ENCODE measurements at places on chromosomes 3 and 15.

DNA sequence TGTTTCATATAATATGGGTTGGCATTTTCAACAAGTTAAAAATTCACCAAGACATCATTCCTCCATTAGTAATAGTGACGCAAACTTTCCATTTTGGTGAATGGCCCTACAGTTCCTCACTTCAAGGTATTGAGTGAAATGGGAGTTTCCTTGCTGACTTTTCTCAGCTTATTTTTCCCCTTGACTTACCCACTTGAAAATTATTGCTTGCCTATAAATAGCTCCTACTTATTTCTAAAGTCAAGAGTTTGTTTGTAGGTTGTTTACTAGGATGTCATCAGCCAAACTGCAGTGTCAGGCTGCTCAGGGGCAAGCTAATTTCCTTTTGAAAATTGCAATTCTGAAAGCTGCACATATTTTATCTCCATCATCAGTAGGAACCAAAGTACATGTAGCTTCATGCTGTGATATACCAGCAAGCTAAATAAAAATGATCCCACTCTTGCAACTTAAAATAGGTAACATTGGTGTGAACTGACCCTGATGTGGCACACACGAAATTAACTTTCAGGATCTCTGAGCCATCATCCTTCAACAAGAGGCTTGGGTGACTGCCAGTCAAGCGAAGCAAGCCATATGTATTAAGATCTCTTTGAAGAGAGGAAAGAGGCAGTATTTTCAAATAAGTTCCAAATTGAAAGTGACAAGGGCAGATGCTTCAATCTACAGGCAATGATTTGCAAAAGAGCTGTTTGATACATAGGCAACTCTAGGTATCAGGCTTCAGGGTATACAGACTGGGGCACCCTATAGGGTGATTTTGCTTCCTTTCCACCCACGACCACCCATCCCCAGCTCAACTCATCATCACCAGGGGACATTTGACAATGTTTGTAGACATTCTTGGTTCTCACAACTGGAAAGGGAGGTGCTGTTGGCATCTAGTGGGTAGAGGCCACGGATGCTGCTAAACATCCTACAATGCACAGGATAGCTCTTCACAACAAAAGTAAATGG is 66.8 kb upstream of the RASGRP1 start:
- DNase-seq, result no peak

DNA sequence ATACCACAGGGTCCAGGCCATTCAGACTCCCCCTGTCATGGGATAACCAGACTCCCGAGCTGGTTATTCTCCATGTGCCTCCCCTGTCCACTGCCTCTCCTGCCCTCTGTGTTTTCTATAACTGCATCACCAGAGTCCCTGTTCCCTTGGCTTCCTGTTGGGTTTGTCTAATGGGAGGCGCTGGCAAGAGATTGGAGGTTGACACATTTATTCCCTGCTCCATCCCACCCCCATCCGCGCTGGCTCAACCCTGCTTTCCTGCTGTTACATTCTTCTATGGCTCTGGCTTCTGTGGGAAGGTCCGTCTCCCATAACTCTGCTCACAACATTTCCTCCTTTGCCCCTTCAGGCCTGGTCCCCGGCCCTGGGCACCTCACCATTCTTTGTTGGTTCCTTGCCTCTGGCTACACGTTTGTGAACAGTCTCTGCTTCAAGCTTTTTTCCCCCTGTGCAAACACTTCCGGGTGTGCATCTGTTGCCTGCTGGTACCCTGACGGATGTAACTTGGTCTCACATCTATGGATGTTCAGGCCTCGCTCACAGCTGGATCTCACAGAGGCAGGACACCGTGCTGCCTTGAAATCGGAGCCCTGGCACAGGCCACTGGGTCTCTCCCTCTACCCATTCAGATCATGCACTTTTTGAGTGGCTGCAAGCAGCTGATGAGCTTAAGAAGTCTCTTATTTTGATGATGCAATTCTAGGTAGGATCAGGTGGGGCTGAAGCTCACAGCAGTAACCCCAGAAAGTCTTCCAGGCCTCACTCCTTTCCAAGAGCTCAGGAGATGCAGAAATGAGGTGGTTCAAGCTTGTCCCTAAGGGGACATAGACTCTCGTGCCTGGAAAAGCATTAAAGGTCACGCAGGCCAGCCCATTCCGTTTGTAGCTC is 68.6 kb upstream of the ATP13A3 start:
- no peak for DNase-seq

DNA sequence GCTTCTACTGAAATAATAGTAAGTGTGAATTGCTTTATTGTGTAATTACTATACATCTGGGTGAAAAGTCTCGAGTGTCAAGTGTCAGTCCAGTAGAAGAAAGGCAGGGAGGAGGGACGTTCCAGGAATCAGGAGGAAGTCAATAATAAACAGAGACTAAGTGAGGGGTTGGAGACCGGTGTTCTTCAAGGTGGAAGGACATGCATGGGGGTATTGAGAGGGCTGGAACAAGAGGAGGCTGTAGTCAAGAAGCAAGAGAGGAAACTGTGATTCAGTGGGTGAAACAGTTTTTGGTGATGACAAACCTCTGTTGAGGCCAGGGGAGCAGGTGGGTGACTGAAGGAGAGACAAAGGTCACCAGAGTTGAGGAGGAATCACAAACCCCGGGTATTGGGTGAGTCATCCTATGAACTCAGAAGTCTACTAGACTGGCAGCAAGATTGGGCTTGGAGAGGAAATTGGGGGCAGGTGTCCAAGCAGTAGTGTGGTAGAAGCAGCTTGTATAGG is 11.6 kb upstream of the SCAMP5 start:
- no peak for DNase-seq

- no peak for DNase-seq
These were observed 70.9 kb downstream of the IGF1R start for GRCh38 chr15:98719137-98719740.

DNA sequence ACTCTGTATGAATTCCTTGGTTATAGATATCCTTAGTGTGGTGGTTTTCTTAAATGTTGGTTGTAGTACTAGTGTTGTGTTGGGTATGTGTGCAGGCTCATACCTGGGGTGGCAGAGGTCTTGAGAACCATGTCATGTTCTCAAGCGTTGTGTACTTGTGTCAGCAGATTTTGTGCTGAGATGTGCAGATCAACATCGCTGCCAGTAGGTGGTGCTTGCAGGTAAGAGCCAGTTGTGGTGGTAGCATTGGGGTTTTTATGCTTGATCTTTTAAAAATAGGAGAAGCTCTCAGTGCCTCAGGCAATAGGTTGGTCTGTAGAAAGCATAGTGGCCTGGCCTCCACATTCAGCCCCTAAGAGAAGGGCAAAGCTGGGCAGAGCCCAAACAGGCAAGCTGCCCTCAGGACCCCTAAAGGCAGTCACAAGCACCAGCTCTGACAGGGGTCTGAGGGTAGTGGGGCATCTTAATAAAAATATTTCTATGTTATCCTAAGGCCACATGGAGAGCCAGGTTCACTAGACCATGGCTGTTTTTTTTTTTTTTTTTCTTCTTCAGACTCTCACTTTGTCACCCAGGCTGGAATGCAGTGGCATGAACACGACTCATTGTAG is 164.0 kb downstream of the IL20RB start:
- DNase-seq, result no peak

DNA sequence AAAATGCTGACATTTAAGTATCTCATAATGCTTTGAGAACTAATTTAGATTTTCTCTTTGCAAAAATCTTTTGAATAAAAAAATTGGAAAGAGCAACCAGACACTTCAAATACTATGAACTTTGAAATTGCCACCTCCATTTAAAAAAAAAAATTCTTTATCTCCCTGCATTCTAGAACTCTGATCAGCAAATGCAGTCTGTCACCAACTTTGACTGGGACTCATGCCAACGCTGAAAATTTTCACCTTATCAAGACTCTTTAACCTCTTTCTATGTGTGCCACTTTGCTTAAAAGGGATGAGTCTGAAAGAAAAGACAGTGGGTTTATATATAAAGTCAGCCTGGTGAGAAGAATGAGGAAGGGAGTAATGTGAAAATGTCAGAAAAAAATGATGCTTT is 191.2 kb upstream of the ARPP21 start:
- no peak for DNase-seq

GRCh38 chr3:159800434-159801155 is 188.0 kb upstream of the IL12A start:
- DNase-seq, result no peak

GRCh38 chr15:36603987-36604386 is 24.6 kb downstream of the CDIN1 start:
- no peak for DNase-seq

GRCh38 chr3:148697306-148698189 is at the start of gene AGTR1:
TSS of gene AGTR1 (plus strand) at chr3:148697903. CDS start at chr3:148741036, 43,133 bp downstream.
- no peak for DNase-seq

DNA sequence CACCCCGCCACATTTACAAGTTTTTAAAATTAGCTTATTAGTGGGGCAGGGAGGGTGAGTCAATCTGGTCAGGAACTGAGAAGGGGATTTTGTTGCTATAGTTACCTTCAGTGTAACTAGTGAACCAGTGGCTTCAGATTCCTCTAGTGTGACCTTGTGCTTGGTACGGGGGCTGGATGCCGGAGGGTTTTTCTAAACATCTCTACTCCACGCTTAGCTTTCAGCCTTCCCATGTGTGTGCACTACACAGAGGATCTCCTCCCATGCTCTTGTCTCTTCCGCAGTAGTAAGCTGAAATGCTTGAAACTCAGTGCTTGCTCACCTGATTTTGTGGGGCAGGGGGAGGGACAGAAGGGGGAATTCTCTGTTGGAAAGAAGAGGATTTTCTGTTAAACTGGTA is 67.9 kb upstream of the AKAP13 start:
- no peak for DNase-seq

- DNase-seq, result no peak
These were observed 62.6 kb downstream of the DUT start for GRCh38 chr15:48393645-48394506.

DNA sequence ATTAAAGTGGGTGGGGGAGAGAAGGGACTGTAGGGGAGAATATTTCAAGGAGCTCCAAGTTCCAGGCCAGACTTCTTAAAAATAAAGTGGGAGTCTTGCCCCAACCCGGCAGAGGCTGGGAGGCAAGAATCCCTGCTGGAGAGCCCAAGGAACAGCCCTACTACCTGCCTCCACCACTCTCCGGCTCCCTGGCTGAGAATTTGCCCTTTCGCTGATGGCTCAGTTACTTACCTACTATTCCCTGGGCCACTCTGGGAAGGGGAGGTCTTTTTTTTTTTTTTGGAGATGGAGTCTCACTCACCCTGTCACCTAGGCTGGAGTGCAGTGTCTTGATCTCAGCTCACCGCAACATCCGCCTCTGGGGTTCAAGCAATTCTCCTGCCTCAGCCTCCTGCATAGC is 15.5 kb downstream of the MYL3 start:
- no peak for DNase-seq

- no peak for DNase-seq
These were observed 251.4 kb upstream of the UMPS start for GRCh38 chr3:124478830-124479229.

GRCh38 chr3:124686028-124686670 is 44.1 kb upstream of the UMPS start:
- DNase-seq, result no peak

- no peak for DNase-seq
These were observed 73.3 kb upstream of the PYGO1 start for GRCh38 chr15:55661428-55661827.

DNA sequence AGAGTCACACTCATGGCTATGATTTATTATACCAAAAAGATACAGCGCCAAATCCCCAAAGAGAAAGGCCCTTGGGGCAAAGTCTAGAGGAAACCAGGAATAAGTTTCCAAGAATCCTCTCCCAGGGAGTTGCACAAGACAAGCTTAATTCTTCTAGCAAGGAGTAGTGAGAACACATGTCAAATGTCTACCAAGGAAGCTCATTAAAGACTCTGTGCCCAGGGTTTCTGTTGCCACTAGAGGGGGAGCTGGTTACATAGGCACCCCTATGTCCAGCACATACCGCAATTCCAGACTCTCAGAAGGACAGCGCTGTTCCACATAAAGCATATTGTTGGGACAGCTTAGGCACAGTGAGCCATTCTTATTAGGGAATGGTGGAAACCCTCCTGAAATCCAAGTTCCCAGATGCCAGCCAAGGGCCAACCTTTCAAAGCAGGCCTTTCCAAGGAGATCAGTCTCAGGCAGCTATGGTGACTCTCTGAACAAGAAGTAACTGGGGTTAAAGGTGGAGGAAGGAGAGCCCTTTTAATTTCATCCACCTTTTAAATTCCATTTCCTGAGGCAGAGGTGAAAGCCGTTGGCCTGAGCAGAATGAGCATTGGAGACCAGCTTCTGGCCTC is 194.2 kb downstream of the UACA start:
- DNase-seq, result no peak

DNA sequence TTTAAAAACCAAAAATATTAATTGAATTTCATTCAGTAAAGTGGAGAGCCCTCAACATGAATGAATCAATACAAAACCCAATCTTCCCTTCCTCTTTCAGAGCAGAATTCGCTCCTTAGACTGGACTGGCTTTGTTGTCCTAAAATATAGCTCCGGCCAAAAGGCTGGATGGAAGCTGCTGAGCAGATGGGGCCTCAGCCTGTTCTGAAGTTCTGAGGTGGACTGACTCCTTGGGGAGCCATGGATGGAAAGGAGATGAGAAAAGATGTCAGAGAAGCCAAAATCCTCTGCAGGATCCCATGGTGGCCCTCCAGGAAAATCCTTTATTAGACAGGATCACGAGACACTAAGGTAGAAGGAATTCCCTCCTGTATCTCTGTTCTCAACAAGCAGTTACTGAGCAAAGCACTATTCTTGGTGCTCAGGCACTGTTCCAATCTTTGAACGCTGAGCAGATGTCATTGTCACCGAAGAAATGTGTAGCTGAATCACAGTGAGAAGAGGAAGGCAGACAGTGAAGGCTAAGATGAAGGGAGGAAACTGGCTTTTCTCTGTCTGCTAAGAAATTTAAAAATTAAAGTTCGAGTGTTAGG is 122.0 kb downstream of the SEMA6D start:
- no peak for DNase-seq

- DNase-seq, result no peak
These were observed 76.8 kb upstream of the C15orf61 start for GRCh38 chr15:67444100-67444499.

GRCh38 chr15:100740138-100740537 is 137.7 kb downstream of the ASB7 start:
- no peak for DNase-seq

DNA sequence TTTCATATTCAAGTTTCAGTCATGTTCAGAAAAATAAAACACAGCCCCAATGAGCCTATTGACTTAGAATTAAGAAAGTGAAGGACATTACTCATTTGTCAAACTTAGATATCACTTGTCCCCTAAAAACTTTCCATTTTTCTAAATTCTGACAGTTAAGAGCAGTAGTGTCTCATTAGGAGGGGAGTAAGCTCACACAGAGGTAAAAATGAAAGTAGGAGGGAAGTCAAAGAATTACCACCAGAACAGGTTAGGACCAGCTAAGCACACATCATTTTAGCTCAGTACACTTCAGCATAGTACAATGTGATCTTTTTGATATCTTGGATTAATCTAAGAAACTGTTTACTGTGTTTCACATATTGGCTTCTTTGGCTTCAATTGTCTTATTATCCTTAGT is 64.3 kb downstream of the OSTN start:
- DNase-seq, result no peak

DNA sequence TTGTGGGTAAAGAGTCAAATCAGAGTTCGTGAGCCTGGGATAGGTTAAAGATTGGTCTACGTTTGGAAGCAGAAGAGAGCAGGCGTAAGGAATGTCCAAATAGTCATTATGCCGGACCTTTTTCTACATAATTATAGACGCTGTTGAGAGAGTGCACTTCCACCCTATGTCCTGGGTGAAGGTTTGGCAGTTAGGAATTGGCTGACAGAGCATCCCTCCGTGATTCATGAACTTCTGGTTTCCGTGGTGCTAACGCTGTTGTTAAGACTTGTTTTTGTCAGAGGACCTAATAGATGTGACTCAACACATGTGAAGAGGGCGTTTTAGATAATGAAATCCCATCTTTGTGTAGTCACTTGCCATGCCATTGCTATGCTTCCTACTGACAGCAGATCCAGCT is 1.1 kb downstream of the EAF1 start:
- no peak for DNase-seq

GRCh38 chr15:39538936-39539335 is 41.9 kb upstream of the THBS1 start:
- DNase-seq, result no peak

Data from cerebellar nuclear complex (tissue), 1 donor.